Activated CD8-positive, alpha-beta memory T cell treated with anti-CD3 and anti-CD28 coated beads for 1 hour (primary cell): ENCODE measurements at places on chromosomes 3 and 15.

- DNase-seq = peak; percentile 92
Measured at GRCh38 chr15:72783640-72784455, at the start of gene ADPGK. ADPGK (minus strand) TSS chr15:72783758; CDS start chr15:72783691, 67 bp downstream.

DNA sequence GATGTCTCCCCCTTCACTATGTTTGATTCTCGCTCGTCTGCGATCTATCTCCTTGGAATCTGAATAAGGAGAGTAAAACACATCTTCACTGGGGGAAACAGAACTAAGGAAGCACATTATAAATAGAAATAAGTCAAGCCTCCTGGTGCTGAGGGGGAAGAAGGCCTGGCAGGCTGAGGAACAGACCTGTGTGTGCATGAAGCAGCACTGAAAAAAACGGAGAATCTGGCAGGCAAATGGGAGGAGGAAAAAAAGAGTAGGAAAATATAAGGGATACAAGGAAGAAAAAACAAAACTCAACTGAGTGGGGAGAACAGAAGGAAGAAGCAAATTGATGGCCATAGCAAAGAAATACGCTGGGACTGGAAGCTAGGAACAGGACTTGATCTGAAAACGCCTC, 25.7 kb downstream of the PARP16 start:
- DNase-seq = no peak

GRCh38 chr3:183369117-183369516, 59.3 kb downstream of the MCF2L2 start:
- no peak for DNase-seq

DNA sequence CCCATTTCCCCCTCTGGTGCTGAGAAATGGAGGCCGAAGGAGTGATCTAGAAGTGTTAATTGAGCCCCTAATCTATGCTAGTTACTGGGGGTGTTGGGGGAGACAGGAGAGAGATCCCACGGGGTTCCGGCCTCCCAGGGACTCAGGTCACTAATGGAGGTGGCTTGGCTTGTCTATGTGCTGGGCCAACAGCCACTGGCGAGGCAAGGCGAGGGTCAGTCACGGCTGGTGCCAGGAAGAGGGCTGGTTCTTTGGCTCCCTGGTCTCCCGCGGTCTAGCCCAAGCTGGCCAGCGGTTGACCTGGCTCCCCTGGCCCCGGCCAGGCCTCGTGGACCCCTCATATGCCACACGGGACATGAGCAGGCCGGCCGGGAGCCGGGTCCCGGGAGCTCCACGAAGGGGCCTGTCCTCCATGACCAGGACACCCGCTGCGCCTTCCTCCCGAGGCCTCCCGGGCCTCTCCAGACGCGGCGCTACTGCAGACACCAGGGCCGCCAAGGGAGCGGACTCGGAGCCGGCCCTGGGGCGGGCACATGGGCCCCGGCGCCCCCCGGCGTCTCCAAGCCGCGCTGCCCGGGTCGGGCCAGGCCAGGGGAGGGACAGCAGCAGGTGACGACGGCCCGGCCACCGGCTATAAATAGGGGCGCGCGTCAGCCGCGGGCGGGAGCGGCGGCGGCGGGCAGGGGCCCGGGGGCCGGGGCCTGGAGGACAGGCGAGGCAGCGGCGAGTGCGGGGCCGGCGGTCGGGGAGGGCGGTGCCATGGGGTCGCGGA, at the start of gene ALPK3:
ALPK3 (plus strand) TSS at position 663 of the 772 bp plus-strand sequence; CDS start at position 760, 97 bp downstream.
- DNase-seq = no peak

DNA sequence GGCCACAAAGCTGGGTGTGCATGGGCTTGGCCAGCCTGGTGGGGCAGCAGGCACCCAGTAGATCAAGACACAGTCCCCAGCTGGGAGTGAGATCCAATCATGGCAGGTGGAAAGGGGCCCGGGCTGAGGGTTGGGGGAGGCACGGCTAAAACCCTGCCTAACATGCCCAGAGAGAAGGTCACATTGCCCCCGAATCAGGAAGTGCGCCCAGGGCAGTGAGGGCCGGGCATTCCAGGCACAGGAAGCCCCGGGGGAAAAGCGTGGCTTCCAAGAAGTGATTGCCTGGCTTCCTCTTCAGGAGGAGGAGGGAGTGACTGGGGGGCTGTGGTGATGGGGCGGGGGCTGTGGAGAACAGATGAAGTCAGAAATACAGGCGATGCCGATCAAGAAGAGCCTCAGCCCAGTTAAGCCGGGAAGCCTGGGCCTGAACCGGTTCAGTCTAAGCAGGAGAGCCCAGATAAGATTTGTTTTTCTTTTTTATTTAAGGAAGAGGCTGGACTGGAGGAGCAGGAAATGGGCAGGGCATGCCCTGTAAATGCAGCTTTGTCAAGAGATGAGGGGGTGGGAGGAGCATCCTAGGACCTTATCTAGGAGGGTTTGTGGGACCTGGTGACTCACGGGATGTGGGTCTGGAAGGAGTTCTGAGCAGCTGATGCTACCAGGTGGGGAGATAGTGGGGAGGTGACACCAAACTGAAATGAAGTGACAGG, 83.9 kb downstream of the CHSY1 start:
- peak; percentile 9 for DNase-seq

GRCh38 chr15:51075826-51076523, 18.7 kb downstream of the TNFAIP8L3 start:
- no peak for DNase-seq

- no peak for DNase-seq
Measured at GRCh38 chr3:154307363-154307762, 16.9 kb downstream of the DHX36 start.

DNA sequence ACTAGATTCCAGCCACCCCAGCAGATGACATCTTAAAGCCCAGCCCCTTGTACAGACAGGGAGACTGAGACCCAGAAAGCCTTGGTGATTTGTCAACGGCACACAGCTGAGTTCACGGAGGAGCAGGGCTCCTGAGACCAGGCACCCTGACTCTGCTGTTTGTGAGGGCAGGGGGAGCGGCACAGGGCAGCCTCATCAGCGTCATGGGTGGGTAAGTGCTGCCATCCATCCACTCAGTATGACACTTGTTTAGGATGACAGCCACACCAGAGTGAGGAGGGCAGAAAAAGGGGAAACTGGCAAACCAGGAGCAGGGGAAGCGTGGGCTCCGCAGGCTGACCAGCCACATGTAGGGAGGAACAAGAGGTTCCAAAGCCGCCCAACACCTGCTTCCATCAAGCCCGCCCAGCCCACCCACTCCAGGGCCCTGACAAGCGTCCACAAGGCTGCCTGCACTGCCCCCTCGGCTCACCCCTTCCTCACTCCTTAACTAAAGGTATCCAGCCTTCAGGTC, 19.9 kb downstream of the RBPMS2 start:
- DNase-seq = no peak

DNA sequence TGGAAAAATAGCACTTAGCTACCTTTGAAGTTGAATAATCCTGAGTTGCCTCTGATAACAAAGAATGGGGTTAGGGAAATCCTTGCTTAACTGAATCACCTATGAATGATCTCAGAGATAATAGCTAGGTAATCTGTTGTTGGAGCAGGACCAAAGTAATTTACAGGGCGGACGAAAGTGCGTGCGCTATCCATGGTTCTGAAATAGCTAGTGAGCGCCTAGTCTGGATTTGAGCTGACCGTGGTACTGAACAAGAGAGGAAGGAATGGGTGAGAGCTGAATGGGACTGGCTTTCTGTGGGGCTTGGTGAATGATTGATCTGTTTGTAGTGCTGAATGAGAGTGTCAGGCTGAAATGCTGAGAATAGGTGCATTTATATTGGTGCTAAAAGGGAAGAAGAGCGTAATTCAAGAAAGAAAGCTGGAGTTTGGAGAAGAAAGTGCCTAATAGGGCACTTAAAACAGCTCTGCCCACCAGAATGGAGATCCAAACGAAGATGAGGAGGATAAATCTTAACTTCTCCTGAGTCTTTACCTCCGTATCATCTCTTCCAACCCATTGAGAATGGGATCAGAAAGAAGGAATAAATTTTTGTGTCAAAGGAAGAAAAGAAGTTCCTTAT, 10.1 kb downstream of the SCN10A start:
- DNase-seq = no peak

GRCh38 chr3:82137050-82137449, 375.6 kb upstream of the GBE1 start:
- DNase-seq = no peak

DNA sequence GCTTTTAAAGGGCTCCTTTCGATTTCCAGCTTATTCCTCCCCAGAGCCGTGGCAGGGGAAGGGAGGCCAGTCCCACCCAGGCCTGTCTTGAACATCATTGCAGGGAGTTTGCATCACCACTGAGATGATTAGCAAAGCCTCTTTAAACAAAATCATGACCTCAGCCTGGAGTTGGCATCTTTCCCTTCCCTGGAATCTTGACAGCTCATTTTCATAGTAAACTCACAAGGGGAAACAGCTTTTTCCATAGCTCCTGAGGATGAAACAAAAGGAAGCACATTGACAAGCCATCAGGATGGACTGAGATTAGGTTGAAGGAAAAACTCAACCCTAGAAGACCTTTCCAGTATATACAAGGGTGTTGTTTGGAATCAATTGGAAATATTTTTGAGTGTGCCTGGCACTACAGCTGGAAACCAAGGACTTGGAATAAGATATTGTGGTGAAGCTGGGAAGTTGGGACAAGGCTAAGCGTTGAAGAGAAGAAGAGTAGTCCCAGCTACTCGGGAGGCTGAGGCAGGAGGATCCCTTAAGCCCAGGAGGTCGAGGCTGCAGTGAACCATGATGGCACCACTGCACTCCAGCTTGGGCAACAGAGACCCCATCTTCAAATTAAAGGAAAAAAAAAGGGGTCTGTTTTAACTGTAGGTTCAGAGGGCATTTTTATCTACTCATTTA, 3.1 kb upstream of the LARP6 start:
- no peak for DNase-seq

DNA sequence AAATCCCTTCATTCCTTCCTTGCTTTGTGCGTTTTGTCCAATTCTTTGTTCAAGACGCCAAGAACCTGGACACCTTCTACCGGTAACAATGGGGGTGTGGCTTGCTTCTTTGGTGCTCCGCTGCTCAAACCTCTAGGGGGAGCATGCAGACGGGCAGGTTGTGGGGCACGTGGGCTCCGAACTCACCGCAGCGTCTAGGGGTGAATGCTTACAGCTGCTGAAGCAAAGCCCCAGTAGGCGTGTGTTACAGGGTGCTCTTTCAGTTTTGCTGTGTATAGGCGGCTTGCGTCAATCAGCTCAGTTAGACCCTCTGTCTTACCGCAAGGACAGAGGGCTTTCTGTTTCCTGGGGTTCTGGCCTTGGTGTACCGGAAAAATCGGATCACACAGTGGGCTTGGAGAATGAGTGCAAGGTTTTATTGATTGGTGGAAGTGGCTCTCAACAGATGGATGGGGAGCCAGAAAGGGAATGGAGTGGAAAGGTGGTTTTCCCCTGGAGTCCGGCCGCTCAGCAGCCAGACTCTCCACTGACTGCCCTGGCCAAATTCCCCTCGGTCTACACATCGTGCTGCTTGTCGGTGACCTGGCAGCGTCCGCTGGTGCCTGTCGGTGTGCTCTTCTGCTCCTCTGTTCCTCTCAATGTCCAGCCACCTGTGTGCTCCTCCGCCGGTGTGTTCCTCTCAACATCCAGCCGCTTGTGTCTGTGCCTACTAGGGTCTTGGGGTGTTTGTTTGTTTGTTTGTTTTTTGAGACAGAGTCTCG, 1.2 kb upstream of the LRRC34 start:
- peak; percentile 40 for DNase-seq

DNA sequence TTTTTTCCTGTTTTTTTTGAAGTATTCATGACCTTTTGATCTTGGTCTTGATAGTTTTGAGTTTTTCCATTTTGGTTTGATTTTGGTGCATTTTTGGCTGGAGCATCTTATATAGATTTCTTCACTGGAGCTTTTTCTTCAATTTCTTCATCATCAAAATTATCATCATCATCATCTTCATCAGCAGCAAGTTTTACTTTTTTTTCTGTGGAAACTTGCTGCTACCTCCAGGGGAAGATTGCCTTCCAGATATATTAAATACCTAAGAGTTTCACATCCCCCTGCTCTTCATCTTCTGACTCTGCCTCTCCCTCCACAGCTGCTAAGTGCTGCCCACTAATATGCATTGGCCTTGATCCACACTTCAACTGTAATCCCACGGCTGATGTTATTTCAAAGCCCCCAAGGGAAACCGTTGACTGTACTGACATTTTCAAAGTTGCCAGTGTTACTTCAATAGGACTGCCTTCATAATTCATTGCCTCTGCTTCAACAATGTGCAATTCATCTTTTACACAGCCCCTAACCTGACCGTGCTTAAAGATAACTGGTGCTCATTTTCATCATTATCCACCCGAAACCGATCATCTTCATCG, 151.7 kb downstream of the NR1D2 start:
- DNase-seq = no peak

- DNase-seq = no peak
Measured at GRCh38 chr3:148924562-148924961, 59.5 kb downstream of the CPA3 start.

GRCh38 chr3:53126601-53127000, 3.6 kb downstream of the RFT1 start:
- no peak for DNase-seq

DNA sequence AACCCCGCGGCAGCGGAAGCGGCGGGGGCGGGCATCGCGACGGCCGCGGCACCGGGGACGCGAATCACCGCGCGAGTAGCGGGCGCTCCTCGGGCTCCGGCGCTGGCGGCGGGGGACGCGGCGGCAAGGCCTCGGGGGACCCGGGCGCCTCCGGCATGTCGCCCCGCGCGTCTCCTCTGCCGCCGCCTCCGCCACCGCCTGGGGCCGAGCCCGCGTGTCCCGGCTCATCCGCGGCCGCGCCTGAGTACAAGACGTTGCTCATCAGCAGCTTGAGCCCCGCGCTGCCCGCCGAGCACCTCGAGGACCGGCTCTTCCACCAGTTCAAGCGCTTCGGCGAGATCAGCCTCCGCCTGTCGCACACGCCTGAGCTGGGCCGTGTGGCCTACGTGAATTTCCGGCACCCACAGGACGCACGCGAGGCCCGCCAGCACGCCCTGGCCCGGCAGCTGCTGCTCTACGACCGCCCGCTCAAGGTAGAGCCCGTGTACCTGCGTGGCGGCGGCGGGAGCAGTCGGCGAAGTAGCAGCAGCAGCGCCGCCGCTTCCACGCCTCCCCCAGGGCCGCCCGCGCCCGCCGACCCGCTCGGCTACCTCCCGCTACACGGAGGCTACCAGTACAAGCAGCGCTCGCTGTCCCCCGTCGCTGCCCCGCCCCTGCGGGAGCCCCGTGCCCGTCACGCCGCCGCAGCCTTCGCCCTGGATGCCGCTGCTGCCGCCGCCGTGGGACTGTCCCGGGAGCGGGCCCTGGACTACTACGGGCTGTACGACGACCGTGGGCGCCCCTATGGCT, 675 bp downstream of the RBM15B start:
- peak; percentile 30 for DNase-seq

- DNase-seq = no peak
Measured at GRCh38 chr15:65163041-65163440, 22.1 kb downstream of the CLPX start.

DNA sequence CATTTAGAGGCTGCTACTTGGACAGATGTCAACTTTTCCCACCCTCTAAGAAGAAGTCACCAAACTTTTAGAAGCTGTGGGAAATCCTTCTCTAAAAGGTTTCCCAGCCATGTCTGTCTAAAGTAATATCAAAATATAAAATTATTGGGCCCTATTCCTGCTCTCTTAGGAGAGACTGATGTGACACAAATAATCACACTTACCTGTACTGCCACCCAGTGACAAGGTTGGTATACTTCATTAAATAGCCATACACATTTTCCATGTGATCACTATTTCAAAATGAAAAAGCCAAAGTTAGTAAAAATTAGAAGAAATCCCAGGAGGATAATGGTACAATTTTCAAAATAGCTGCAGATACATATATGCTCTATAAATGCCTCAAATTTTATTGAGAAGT, 12.6 kb downstream of the OSBPL11 start:
- no peak for DNase-seq
